ENCODE measurements at places on chromosomes 3 and 15. TPM values are rescaled to one million over a fixed set of nuclear protein-coding genes. Genes with fewer than 3 reads are reported as not detected.

The ADAMTSL3 gene
- total RNA-seq: 1.1 TPM

The EMC7 gene
- total RNA-seq: 32.1 TPM

The SLCO3A1 gene
- total RNA-seq: 9.8 TPM

DNA sequence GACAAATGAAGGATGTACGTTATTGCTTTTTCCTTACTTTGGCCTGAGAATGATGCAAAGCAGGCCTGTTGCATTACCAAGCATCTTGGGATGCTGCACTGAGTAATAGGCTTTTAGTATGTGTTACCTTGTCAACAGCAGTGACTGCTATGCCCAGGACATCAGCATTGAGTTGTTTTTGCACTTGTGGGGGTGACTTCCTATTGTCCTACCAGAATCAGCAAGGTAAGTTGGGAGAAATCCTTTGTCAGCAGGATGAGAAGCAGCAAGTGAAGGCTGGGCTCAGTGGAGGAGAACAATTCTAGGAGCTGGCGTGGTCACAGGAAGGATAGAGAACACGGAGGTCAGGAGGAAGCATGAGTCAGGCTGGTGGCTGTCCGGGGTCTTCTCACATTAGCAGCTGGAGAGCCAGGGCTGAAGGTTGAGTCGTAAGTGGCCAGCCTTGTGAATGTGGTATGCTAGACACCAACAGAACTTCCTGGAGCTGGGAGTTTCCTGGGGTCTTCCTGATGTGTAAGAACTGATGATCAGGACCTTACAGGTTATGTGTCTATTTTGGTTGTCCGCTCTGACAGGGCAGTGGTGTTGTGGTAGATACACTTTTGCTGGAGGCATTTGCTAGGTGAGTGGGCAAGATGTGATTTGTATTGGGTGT lies 142.7 kb downstream of the FNDC3B start:
- no peak for DNase-seq

DNA sequence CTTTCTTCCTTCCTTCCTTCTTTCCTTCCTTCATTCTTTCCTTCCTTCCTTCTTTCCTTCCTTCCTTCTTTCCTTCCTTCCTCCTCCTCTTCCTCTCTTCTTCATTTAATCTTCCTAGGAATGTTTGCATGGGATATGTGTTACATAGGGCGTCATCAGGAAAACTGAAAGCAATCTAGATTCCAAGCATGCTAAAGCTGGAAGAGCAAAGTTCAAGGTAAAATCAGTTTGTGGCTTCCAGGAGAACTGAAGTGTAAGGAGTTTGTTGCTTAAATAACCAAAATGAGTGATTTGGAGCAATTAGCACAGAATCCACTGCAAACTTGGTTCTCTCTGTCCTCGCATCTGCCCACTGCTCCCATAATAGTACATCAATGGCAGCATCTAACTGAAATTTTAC lies 716.2 kb downstream of the GBE1 start:
- DNase-seq: no peak

The CHRFAM7A gene
- 8.7 TPM for total RNA-seq

DNA sequence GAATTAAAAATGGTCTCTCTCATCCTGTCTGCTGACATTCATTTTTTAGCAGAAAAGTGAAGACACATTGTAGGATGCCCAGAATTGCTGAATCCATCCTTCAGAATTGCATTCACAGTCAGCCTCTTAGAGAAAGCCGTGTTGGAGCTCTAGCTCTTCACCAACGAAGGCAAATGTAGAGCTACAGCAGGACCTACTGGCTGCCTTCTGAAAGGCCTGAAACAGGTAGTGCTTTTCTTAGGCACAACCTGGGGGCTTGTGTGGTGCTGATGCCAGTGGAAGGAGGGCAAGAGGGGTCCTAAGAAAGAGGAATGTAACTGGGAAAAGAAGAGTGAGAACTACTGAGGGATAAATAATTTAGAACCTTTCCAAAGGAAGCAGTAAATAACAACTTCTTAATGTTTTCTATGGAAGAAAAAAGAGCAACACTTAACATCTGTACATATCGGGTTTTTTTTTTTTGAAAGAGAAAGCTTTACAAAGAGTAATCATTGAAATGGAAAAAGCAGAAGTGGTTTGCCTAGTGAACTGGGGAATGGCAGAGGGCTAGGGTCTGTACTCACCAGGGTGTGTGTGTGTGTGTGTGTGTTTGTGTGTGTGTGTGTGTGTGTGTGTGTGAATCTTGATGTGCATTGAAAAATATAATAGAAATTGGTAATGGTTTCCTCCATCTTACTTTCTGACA lies 297.8 kb downstream of the SATB1 start:
- no peak for DNase-seq

DNA sequence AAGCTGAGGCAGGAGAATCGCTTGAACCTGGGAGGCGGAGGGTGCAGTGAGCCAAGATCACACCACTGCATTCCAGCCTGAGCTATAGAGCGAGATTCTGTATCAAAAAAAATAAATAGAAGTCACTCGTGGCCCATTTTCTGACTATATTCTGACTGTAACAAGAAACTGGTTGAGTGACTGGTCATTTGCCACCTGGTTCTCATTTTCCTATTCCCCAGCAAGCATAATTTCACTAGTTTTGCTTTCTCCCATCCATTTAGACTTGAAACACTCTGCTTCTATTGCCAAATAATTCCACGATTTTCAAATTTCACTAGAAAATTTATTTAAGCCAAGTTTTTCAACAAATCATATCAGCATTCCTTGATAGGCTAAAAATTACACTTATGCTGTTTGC lies 40.7 kb downstream of the C3orf70 start:
- no peak for DNase-seq

The COL6A5 gene
- total RNA-seq: 0.02 TPM
